ENCODE measurements at places on chromosomes 12 and 14. TPM values are rescaled to one million over a fixed set of nuclear protein-coding genes. Genes with fewer than 3 reads are reported as not detected.

The KRT7 gene
- polyA plus RNA-seq, result 47.1 TPM

DNA sequence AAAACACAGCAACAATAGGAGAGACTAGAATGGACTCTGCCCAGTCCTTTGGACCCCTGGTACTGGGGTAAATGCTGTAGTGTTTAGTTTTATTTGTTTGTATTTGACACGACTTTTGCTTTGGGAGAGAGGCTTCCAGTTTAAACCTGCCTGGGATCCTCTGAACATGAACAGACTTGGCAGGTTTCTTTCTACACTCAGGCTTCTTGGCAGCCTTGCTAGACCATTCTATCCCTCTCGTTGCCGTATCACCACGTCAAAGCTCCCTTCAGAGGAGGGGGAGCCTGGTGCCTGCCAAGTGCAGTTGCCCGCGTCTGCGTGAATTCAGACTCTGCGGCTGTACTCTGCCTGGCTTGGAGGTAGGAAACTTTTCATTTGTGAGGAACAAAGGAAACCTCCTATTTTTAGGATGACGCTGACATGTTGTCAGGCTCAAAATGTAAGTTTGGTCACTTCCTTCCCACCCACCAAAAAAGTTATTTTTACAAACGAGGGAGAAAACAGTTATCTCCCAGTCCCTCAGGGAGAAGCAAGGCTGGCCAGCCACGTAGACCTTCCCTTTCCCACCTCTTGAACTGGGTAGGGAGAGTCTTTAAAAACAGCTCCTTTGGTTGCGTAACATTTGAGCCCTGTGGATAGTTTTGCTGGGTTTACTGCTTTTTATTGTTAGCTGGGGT lies 25.9 kb downstream of the CD9 start:
- no peak for DNase-seq

DNA sequence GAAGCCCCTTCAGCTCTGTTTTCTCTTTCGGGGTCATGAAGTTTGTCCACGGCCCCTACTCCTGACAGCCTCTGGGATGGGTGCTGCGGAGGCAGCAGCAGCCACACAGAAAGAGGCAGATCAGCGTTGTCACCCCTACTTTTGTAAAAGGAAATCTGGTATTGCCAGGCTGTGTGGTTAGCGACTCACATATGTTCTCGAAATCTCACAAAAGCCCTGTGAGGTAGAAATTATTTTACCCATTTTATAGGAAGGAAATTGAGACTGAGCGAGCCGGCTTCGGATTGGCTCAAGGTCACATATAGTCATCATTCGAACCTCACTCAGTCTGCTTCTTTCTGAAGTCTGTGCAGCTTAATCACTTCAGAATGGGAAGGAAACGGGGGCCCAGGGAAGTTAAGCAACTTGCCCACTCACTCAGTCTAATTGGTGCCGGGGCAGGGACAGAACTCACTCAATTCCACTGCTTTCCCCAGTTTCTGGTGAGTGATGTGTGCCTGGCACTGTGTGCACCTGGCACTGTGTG lies 1.1 kb upstream of the CKAP4 start:
- no peak for DNase-seq

DNA sequence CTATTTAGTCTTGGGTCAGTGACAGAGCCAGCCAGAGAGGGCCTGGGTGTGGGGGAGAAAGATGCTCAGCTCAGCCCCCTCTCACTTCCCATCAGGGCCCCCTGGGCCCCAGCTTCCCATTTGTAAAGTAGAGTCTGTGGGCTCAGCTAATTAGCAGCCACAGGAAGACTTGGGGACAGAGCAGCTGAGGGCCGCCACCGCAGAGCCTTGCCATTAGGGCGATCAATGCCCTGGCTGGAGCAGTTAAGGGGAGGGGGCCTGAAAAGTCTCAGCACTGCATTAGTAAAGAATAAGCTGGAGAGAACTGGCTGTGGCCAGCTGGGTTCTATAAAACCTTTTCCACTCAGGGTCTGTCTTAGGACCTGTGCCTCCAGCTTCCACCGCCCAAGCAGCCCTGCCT lies 2.7 kb downstream of the PLEKHD1 start:
- DNase-seq, result no peak

- DNase-seq, result no peak
Measured at GRCh38 chr12:77070382-77070781, 5.0 kb upstream of the E2F7 start.

The FAIM2 gene
- polyA plus RNA-seq, result 0.57 TPM

DNA sequence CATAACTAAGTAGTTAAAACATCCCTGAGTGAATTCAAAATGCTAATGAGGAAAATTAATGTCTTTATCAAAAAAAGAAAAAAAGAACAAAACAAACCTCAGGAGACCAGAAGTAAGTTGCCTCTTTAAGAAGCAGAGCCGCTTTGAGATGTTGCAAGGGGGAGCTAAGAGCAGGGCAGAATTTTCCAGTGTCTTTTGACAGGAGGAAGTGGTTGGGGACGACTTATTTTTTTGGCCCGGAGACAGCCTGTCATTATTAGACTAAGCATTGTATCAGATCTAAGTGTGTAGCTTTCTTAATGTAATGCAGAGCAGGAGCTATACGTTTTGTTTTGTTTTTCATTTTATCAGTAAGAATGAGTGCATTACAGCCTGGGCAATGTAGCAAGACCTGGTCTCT lies 206.6 kb downstream of the CACNA1C start:
- DNase-seq, result no peak

- no peak for DNase-seq
Measured at GRCh38 chr12:107167756-107168155, 74.4 kb upstream of the CRY1 start.

- no peak for DNase-seq
Measured at GRCh38 chr14:64442300-64442988, 22.9 kb upstream of the AKAP5 start.

The KIF5A gene
- polyA plus RNA-seq, result 4.6 TPM

The ACVRL1 gene
- polyA plus RNA-seq, result 75.3 TPM

DNA sequence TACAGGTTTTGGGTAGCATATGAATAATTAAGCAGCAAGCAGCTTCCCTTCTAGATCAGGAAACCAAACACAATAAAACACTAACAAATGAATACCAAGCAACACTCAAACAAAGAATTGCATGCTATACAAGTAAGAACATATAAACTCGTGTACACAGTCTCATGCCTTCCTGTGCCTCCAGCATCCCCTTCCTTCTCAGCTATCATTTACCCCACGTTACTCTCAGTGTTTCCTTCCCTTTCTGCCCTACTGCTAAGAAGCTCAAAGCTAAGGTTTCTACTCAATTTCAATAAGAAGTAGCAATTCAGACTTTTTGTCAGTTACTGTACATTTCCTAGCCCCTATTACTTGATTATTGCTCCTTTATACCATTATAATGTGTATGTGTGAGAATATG lies 81.0 kb downstream of the DUSP16 start:
- DNase-seq, result no peak

The BMAL2 gene
- polyA plus RNA-seq, result 3.4 TPM

DNA sequence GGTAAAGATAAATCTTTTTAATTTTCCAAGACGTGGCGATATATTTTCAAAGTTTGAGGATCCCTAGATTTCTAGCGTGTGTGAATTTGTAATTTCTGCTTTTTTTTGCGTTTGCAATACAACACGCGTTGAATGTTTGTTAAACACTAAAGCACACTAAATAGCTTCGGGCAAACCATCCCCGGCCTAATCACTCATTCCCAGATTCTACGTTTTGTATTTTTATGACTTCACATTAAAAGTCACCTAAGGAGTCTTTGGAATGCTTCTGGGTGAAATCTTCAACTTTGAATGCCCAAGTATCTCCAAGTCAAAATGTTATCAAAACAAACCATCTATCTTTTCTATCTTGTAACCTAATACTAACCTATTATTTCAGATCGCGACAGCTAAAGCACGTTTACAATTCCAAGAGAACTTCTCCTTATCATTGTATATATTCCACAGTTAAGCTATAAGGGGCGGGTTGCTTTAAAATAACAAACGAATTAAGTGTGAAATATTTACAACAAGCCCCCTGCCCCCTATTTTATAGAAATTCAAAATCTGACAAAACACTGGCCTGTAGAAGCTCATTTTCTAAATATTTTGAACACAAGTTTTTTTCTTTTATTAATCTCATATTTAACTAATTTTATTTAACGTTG lies 1.1 kb downstream of the ALX1 start:
- no peak for DNase-seq

DNA sequence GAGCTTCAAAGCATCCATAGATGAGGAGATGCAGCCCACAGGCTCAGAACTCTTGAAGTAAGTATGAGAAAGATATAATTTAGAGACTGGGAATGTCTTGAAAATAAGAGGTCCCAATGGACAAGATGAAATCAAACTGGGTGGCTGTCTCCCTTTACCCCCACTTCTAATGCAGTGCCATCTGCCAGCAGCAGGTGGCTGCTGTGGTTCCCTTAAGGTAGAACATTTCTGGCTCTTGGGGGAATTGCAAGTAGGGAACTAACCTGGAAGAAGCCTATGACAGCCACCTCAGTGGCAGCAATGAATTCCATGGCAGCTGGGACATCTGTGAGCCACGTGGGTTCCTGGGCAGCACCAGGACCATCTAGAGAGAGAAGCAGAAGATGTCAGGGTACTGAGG lies 648 bp downstream of the ERP27 start:
- DNase-seq, result no peak

- DNase-seq, result no peak
Measured at GRCh38 chr14:30608533-30609006, 13.5 kb upstream of the SCFD1 start.
